Stimulated activated CD4-positive, alpha-beta T cell treated with anti-CD3 and anti-CD28 coated beads, Interleukin-4, amount 100 ng/mL, for 1 hour (primary cell): ENCODE measurements at places on chromosomes 6 and 20.

- DNase-seq, result no peak
Measured at GRCh38 chr20:48995589-48995988, 50.5 kb upstream of the CSE1L start.

DNA sequence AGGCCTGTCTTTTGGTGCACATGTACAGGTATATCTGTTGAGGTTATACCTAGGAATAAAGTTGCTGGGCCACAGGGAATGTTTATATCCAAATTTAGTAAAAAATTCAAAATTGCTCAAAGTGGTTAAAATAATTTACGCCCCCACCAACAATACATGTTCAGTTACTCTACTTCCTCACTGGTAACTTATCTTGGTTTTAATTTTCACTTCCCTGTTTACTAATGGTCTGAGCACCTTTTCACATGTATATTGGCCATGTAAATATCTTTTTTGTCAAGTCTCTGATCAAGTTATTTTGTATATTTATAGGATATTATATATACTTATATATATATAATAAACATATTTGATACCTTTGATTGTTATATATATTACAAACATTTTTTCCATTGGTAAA, 9.7 kb downstream of the PDE7B start:
- DNase-seq, result no peak

- DNase-seq, result no peak
Measured at GRCh38 chr6:159108426-159108985, 60.7 kb upstream of the FNDC1 start.

GRCh38 chr20:33810885-33811775, at the start of gene CHMP4B:
Gene CHMP4B (plus strand): TSS chr20:33811348. CDS start chr20:33811469, 121 bp downstream.
- DNase-seq, result peak; percentile 98

DNA sequence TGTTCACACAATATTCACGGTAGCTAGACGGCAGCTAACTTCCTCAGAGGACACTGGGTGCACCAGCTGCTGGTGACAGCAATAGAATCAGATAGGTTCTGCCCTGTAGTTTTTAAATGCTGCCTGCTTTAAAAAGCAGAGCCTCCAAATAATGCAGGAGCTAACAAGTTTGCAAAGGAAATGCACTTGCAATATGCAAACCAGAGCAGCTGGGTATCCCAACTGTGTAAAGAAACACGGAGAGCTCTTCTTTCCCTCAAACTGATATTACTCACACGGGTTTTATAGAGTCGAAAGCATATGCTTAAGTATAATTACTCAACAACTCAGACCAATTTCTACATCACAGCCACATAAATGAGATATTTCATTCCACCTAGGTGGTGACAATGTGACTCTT, 432.7 kb downstream of the TFAP2A start:
- DNase-seq, result no peak

- peak; percentile 33 for DNase-seq
Measured at GRCh38 chr6:159819932-159820640, 20.0 kb downstream of the PNLDC1 start.

DNA sequence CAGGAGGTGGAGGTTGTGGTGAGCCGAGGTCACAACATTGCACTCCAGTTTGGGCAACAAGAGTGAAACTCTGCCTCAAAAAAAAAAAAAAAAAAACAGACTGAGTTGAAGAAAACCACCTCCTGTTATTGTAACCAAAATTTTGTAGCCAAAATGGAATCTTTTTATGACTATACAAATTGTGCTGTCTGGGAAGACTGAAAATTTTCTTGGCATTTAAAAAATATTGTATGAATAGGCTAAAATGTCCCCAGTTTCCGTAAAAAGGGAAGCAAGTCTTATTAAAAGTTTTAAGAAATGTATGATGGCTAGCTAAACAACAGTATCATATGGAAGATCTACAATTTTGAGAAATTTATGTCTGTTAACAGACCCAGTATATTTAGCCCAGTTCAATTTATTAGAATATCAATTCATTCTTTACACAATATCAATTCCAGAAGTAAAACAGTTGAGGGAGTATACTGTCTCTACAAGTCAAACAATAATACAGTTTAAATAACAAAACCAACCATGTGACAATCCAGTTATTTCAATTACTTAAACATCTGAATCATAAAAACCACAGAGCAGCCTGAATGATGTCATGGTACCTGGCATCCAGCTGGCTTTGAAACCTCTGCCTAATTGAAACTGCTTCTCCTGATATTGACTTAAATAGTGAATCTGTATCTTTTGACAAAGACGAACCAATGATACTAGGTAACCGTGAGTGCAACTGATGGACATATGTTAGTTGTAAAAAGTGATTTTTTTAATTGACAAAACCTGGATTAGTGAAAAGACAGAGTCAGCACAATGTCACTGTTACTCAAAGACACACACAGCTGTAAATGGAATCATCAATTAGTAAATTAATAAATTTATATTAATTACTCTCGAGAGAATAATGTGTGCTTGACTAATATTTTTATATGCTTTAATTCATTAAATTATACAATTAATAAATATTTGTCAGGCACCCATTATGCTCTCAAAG, 166.6 kb upstream of the MARCKS start:
- DNase-seq, result no peak

GRCh38 chr20:13458860-13459451, 179.8 kb downstream of the TASP1 start:
- DNase-seq, result no peak

- peak; percentile 33 for DNase-seq
Measured at GRCh38 chr6:37029249-37029971, 24.0 kb downstream of the FGD2 start.

GRCh38 chr6:14524319-14524718, 406.7 kb downstream of the CD83 start:
- no peak for DNase-seq

DNA sequence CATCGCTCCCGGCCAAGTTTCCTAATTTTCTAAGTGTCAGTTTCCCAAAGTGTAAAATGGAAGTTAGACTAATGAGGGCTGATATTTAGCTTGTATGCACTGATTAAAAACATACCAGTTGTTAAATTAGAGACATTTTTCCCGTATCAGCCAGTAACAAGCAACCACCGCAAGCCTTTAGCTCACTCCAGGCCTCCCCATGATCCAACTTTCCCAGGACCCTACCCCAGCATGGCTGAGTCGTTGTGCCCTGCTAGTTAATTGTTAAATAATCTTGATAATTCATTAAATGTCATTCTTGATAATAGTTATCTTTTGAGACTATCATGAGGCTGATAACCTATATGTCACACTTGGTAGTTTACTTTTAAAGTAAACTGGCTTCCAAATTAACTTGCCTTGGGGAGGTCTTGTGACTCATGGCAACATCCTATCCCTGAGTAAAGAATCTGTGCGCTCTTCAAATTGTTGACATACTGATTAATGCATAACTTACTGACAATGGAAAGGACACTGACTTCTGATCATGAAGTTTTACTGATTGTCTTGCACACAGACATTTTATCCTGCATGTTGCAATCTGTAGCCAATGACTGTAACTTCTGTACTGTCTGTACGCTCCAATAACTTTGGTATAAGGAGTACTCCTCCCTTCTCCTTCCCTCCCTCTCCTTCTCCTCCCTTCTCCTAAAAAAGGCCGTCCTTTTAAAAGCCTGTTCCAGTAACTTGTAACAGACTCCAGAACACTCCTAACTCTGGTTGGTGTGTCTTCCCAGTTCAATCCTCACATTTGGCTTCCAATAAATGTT, 6.3 kb upstream of the GTF3C6 start:
- no peak for DNase-seq

- DNase-seq, result no peak
Measured at GRCh38 chr20:6489361-6490171, 277.9 kb upstream of the BMP2 start.

- no peak for DNase-seq
Measured at GRCh38 chr6:135581211-135581610, 83.7 kb upstream of the AHI1 start.

DNA sequence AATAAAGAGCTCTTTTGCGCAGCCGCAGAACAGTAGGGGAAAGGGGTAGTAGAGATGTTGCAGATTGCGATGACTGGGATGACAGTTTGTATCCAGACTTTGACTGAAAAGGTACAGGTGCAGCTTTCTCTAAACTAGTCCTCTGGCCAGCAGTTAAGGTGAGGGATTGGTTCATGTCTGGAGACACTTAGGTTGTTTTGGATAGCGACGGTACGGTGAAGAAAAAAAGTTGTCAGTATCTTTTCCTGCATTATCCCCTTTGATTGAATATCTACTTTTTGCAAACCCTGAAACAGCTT, 537 bp downstream of the PRR3 start:
- no peak for DNase-seq
